ENCODE measurements at places on chromosomes 2 and 18.

- peak overlapping the region; percentile 99 for H3K4me3 ChIP-seq
- H3K27ac ChIP-seq, result peak overlapping the region; percentile 94
- no peaks in the 10 kb centered on the region for H3K27me3 ChIP-seq
- H3K36me3 ChIP-seq, result no peaks in the 10 kb centered on the region
- peaks cover 5% of the 10 kb centered on the region for H3K4me1 ChIP-seq
These were observed 1.0 kb downstream of the ACVR1 start for GRCh38 chr2:157874997-157875640.

- no peaks in the 10 kb centered on the region for H3K4me1 ChIP-seq
- H3K27me3 ChIP-seq, result no peaks in the 10 kb centered on the region
- H3K4me3 ChIP-seq, result no peak overlapping the region
- H3K27ac ChIP-seq, result no peak overlapping the region
These were observed 754.0 kb upstream of the SOX11 start for GRCh38 chr2:4938206-4938605.

GRCh38 chr18:38847326-38847725, 1281.7 kb upstream of the CELF4 start:
- H3K27ac ChIP-seq, result no peak overlapping the region
- DNase-seq, result no peak
- H3K27me3 ChIP-seq, result no peaks in the 10 kb centered on the region
- H3K36me3 ChIP-seq, result no peaks in the 10 kb centered on the region
- H3K4me3 ChIP-seq, result no peak overlapping the region
- H3K4me1 ChIP-seq, result peaks cover 3% of the 10 kb centered on the region

- no peak for DNase-seq
- H3K36me3 ChIP-seq, result peaks cover 4% of the 10 kb centered on the region
- H3K27ac ChIP-seq, result no peak overlapping the region
- no peaks in the 10 kb centered on the region for H3K4me1 ChIP-seq
- H3K27me3 ChIP-seq, result no peaks in the 10 kb centered on the region
- no peak overlapping the region for H3K4me3 ChIP-seq
These were observed 75.1 kb downstream of the RFTN2 start for GRCh38 chr2:197600306-197600705.

DNA sequence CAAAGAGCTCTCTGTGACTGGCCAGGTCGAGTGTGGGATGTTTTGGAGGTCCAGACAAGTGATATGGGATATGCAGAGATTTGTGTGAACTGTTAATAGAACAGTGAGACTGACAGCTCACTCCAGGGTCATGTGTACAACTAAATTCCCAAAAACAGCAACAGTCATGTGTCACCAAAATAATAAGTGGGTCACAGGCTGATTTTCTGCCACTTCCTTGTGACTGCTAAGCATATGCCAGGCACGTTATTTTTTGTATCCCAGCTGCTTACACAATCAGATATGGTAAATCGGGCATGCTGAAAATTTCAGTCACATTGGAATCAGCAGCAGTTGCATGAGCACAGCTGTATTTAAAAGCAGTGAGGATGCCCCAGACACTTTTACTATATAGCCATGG, 198.7 kb downstream of the PTGR3 start:
- no peak for DNase-seq
- H3K4me1 ChIP-seq, result peaks cover 4% of the 10 kb centered on the region
- H3K27me3 ChIP-seq, result no peaks in the 10 kb centered on the region
- H3K27ac ChIP-seq, result no peak overlapping the region
- H3K4me3 ChIP-seq, result no peak overlapping the region
- no peaks in the 10 kb centered on the region for H3K36me3 ChIP-seq

DNA sequence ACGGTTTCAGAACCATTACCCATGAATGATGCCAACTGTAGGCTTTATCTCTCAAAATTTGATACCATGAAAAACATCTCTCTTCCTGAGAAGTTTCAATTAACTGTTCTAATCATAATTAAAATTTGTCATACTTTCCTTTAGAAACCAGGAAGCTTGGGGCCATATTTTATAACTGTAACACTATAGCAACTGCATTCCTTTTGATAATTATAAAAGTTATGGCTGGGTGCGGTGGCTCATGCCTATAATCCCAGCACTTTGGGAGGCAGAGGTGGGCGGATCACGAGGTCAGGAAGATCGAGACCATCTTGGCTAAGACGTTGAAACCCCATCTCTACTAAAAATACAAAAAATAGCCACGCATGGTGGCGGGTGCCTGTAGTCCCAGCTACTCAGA, 70.6 kb downstream of the DNAH7 start:
- DNase-seq, result no peak
- no peaks in the 10 kb centered on the region for H3K4me1 ChIP-seq
- no peaks in the 10 kb centered on the region for H3K36me3 ChIP-seq

DNA sequence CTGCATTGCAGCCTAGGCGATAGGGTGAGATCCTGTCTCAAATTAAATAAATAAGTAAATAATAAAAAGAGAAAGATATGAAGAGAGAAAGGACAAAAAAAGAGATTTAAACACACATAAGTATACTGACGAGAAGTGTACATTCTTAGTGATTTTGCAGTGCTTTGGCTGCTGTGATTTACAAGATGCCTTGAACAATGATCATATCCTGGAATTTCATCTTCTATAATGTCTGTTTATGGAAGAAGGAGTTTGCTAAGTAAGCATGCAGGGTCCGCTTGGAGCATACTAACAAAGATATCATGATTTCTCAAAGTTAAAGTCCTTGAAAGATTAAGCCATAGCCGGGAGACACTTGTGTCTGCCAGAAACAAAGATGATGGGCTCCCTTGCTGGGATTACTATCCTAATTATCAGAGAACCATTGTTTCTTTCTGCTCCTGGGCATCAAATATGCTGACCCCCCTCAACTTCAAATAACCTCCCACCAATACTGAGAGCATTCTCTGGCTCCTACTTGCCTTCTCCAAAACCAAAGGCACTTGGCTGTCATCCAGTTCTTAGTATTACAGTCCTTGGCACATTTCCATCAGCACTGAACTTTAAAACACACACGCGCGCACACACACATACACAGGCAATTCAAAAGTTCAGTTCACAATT, 47.5 kb upstream of the STAM2 start:
- no peaks in the 10 kb centered on the region for H3K36me3 ChIP-seq
- H3K27me3 ChIP-seq, result no peaks in the 10 kb centered on the region
- H3K27ac ChIP-seq, result no peak overlapping the region
- H3K4me1 ChIP-seq, result peaks cover 9% of the 10 kb centered on the region
- no peak overlapping the region for H3K4me3 ChIP-seq

DNA sequence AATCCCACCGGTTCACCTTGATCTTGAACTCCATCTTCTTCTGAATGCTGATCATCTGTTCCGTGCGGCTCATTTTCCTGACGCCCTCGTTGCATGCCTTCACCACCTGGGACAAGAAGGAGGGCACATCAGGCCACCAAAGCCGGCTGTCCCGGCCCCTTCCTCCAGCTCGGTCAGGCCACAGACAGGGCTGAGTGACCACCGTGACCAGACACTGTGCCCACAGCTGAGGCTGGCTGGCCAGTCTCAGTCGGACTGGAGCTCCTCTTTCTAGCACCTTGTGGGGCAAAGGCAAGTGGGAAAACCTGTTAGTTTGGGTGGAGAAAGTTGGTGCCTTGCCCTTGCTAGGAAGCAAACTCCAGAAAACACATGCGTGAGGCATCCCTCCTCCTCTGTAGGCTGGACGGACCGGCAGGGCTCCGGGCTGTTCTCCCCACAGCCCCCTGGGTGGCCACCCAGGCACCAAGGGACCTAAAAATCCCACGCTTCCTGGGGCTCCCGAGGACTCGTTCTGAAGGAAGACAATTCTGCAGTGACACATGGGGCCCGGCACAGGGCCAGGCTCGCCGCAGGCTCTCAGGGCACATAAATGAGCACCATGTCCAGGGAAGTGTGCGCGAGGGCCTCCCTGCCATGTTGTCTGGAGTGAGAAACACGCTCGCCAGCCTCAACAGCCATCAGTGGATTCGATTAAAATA, 15.3 kb downstream of the SNORC start:
- H3K36me3 ChIP-seq, result no peaks in the 10 kb centered on the region
- no peak for DNase-seq
- H3K27ac ChIP-seq, result no peak overlapping the region
- H3K27me3 ChIP-seq, result no peaks in the 10 kb centered on the region

- H3K27me3 ChIP-seq, result no peaks in the 10 kb centered on the region
- H3K36me3 ChIP-seq, result no peaks in the 10 kb centered on the region
These were observed 19.5 kb downstream of the RBKS start for GRCh38 chr2:27870724-27871123.

DNA sequence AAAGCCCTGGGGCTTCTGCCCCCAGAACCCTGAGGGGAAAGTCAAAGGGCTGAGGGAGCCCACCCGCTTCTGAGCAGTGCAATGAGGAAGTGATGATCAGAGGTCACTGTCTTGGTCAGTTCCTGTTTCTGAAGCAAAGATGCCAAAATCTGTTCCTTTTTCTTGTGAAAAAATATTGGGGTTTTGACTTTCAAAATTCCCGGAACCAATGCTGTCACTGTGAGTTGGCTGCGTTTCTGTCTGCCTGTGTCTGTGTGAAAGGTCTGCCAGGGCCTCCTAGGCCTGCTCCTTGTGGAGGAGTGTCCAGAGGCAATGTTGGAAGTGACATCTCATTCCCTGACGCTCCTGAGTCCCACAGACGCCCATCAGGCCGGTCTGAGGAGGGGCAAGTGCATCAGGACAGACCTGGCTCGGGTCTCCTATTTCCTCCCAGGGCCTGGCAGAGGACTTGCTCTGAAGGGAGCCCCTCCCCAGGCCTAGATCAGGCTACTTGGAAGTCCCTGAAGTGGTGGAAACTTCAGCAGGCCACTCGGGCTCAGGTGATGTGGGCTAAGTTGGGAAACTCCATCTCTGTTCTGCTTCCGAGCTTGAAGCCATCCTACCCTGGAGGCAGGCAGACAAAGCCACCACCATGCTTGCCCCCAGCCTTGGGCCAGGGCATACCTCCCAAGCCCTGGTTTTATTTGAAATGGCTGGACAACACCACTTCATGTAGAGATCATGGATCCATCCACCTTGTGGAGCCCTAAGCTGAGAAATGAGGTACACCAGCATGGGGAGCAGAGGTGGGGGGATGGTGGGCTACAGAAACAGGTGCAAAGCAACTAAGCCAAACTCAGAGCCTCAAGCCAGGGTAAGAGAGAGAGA, 51.0 kb downstream of the PKDCC start:
- no peaks in the 10 kb centered on the region for H3K27me3 ChIP-seq
- no peaks in the 10 kb centered on the region for H3K36me3 ChIP-seq
- H3K4me1 ChIP-seq, result no peaks in the 10 kb centered on the region
- DNase-seq, result no peak
- H3K4me3 ChIP-seq, result no peak overlapping the region
- peak overlapping the region; percentile 61 for H3K27ac ChIP-seq

DNA sequence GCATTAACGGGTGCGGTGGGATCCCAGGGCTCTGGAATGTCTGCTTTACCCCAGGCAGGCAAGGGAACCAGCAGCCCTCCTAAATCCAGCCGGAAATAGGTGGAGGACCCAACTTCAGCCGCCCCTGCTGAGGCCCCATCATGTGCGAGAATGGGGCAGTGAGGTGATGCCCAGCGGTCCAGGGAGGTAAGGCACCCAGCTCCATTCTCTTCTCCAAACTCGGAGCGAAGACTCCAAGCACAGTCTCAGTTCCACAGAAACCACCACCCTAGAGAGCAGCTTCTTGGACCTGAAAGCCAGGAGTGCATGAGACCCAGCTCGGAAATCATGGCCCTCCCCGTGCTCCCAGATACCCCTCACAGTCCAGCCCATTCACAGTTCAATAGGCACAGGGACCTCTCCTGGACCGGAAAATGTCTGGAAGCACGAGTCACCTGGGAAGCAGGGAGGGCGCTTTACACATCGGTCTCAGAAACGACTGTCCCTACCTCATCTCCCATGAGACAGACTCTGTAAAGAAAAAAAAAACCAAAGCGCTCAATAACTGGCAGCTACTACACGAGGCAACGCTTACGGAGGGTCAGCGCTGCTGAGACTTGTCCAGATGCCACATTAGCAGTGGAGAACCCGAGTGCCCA, 2.0 kb downstream of the SDC1 start:
- H3K36me3 ChIP-seq, result no peaks in the 10 kb centered on the region
- no peak overlapping the region for H3K4me3 ChIP-seq
- no peak for DNase-seq
- no peaks in the 10 kb centered on the region for H3K4me1 ChIP-seq
- peak overlapping the region; percentile 82 for H3K27ac ChIP-seq

DNA sequence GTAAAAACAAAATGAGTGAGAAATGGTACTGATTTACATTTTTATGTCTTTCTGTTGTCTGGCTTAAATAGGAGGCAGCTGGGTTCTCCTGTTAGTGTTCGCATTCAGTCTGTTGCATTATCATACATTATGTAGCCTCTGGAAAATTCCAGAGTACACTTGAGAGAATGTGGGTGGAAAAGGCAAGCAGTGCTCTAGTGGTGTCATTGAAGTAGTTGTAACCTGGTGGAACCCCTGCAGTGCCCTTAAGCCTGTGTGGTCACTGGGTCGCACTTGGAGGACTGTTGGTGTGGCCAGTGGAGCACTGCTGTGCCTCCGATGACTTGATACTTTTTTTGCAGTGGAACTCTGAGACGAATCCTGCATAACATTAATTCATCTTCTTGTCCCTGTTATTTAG, 52.4 kb downstream of the USP14 start:
- H3K27ac ChIP-seq, result no peak overlapping the region
- peaks cover 22% of the 10 kb centered on the region for H3K36me3 ChIP-seq
- H3K4me3 ChIP-seq, result no peak overlapping the region
- H3K27me3 ChIP-seq, result no peaks in the 10 kb centered on the region
- DNase-seq, result no peak
- no peaks in the 10 kb centered on the region for H3K4me1 ChIP-seq

DNA sequence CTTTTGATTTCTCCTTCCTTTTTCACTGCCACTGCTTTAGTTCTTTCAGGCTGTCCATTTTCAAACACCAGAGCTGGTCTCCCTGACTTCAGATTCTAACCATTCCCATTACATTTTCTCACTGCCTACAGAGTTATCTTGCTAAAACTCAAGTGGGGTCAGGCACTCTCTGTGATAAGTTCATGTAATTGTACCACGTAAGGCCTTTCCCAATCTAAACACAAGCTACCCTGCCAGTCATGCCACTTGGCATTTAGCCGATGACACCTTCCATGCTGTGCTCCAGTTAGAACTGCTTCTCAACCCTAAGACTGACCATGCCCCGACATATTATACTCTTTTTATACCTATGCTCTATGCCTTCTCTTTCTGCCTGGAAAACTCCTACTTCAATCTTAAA, 592.4 kb downstream of the DPP10 start:
- no peak for DNase-seq
- no peak overlapping the region for H3K4me3 ChIP-seq
- H3K27me3 ChIP-seq, result no peaks in the 10 kb centered on the region
- H3K27ac ChIP-seq, result no peak overlapping the region
- no peaks in the 10 kb centered on the region for H3K36me3 ChIP-seq

DNA sequence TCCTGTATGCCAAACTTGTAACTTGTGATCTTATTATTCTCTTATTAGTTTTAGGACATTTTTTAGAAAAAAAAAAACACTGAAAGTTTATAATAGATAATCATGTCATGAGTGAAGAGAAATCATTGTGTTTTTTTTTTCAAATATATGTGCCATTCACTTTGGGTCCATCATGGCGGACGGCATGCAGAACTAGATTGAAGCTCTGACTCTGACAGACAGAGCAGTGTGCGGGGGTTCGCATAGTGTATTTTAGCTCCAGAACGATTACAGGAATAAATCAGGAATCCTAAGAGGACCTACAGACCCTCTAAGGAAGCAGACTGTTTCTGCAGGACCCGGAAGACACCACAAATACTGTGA, 484.4 kb upstream of the REG3G start:
- no peak for DNase-seq
- H3K36me3 ChIP-seq, result no peaks in the 10 kb centered on the region
- no peak overlapping the region for H3K27ac ChIP-seq
- H3K4me3 ChIP-seq, result no peak overlapping the region
- no peaks in the 10 kb centered on the region for H3K27me3 ChIP-seq

Data from lung (tissue), 17 donors.